Stimulated activated CD4-positive, alpha-beta T cell treated with anti-CD3 and anti-CD28 coated beads, Interleukin-2, amount 100 ng/mL, for 4 hours (primary cell): ENCODE measurements at places on chromosomes 7 and 10.

GRCh38 chr10:90885176-90885575, 13.4 kb downstream of the RPP30 start:
- DNase-seq: no peak

- no peak for DNase-seq
Measured at GRCh38 chr10:84552478-84552877, 224.1 kb downstream of the CCSER2 start.

- DNase-seq: no peak
Measured at GRCh38 chr7:80589631-80590030, 48.8 kb upstream of the CD36 start.

- DNase-seq: no peak
Measured at GRCh38 chr10:5685764-5686240, 1.2 kb downstream of the TASOR2 start.

GRCh38 chr10:47253030-47253637, 46.9 kb upstream of the GDF10 start:
- DNase-seq: no peak

DNA sequence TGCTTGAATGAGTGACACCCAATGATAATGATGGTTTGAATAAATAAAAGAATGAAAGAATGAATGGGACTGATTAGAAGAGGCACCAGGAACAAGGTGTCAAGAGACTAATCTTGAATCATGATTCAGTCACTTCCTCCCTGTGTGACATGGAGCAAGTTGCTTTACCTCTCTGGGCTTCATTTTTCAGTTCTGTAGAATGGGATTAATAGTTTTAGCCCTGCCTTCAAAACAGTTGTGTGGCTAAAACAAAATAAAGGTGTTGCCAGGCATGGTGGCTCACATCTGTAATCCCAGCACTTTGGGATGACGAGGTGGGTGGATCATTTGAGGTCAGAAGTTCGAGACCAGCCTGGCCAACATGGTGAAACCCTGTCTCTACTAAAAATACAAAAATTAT, 37.6 kb downstream of the MYL10 start:
- no peak for DNase-seq

DNA sequence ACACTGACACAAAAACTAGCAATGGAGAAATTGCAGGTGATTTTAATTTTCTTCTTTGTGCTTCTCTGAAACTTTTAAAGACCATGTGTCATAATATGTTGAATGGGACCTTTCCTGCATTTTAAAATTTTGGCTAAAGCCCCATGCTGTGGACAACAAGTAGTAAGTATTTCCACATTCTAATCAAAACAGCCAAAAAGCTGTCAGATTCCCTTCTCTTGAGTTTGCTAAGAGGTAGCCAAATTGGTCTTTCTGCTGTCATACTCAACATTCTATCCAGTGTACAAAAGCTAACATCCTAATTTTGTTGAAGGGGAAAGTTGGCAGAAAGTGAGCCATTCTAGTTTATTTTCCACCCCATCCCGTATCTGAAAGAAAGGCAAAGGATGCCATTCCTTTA, 447.6 kb downstream of the TFEC start:
- DNase-seq: no peak

GRCh38 chr10:21531164-21531563, 2.9 kb upstream of the MLLT10 start:
- no peak for DNase-seq

GRCh38 chr7:111026806-111027205, 64.1 kb upstream of the LRRN3 start:
- DNase-seq: no peak

DNA sequence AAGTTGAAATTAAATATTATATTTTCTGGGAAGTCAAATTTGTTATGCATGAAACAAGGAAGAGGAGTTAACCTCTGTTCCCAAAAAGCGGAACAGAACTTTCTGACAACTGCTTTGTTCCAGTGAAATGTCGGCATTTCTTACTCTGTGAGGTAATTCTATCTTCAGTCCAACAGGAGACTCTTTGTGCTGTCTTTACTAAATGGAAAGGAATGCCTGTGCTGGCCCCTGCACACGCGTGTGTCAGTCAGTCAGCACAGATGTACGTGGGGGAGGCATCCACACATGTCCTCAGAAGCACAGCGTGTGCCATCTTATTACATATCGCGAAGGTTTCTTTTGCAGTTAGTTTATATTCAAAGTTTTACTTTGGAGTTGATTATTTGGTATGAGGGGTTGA, 37.5 kb downstream of the NET1 start:
- no peak for DNase-seq

DNA sequence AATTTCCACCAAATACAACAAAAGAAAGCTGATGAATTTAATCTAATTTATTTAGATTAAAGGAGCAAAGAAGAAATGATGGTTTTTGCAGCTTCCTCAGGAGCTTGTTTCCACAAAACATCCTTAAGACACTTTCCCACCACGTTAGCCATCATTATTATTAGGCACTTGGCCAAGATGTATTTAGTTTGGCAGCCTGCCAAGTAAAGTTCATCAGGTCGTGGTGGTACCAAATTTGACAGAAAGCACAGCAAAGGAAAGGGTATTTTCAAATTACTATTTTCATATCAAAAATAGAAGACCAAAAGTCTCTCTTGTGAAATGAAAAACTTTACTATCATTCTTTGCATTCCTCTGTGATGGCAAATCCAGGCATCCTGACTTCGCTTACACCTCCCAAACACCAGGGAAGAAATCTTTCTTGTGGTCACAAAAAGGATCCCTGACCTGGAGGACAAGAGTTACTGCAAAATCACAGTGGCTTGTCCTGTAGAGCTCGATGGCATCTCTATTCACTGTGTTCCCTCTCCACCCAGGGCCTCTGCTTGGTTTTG, 123.1 kb upstream of the INHBA start:
- no peak for DNase-seq

DNA sequence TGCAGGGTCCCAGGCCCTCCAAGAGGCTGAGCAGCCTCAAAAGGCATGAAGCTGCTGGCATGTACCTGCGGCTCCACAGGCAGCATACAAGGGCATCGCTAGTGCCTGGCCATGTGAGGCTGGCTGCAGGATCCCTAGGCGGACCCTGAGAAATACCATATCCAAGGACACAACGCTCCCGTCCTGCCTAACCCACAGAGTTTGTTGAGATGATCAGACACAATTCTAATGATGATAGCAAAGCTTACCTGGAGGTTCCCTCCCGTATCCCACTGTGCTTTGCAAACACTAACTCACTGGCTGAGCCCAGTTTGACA, 17.3 kb downstream of the CLRN3 start:
- no peak for DNase-seq

- no peak for DNase-seq
Measured at GRCh38 chr7:112752576-112752975, 37.6 kb downstream of the TMEM168 start.

DNA sequence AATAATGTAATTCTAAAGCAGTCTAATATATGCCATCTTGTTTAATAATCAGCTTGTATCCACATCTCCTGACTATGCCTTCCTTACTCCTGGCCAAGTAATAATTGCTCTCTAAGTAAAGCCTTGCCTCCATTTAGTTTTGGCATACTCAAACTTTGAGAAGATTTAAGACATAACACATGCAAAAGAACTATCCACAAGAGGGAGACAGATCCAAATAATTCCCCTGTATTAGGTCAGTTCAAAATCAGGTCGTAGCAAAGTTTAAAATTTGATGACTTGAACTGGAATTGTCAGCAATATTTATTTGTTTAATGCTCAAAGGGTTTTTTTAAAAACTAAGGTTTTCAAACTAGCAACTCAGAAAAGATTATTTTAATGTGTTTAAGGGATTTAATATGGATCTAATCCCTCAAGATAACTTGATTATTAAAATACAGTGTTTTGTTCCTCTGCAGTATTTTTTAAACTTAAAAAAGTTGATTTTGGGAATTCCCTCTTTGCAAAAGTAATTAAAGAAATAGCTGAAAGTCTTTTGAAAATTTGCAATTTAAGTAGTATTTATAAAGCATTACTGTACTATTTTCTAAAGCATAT, 95.3 kb downstream of the HDAC9 start:
- DNase-seq: no peak

- no peak for DNase-seq
Measured at GRCh38 chr7:50818324-50818723, 35.6 kb upstream of the GRB10 start.

DNA sequence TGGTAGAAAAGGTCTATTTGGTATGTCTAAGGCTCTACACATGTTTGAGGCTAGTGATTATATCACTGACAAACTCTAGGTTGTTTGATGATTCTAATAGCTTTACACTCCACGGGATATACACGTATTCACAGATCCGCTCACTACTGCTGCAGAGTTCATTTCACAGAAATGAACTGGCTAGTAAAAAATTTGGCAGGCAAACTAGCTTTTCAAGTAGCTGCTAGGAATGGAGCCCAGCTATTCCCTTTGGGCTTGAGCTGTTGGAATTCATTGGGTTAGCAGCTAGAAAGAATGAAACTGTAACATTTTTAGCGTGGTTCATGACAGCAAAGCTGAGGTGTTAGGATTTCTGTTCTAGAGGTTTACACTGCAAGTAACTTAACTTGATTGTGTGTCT, 37.6 kb downstream of the R3HCC1L start:
- no peak for DNase-seq

DNA sequence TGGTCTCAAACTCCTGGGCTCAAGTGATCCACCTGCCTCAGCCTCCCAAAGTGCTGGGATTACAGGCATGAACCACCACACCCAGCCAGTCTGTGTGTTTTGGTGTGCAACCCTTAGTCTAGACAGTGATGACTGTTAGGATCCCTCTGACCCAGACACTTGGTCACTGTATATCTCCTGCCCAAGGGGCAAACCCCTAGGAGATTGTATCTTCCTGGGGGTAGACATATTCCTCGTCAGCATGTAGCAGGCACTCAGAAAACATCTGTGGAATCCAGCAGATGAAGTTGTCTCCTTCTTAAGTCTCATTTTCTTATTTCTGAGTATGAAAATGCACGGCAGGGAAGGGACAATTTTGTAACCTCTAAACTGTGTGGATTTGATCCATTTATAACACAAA, 292.5 kb downstream of the GFRA1 start:
- no peak for DNase-seq

GRCh38 chr7:57482-58255, 134.7 kb upstream of the FAM20C start:
- no peak for DNase-seq

DNA sequence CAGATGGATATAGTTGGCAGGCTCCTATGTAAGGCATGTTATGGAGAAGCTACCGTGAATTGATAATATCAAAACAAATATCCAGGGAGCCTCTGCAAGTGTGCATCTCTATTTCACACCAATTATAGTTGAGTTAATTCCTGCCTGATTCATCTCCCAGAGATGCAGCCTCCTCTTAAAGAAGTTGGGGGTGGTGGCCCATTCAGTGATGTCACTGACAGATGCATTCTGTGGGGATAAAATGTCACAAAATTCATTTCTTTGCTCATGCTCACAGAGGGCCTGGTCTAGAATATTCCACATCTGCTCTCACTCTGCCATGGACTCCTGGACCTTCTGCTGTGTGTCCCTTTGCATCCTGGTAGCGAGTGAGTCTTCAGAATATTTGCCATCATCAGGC, 189.1 kb upstream of the PRSS1 start:
- DNase-seq: no peak

GRCh38 chr10:90222372-90222771, 521.0 kb downstream of the KIF20B start:
- DNase-seq: no peak

GRCh38 chr7:76262683-76263402, 39.6 kb upstream of the HSPB1 start:
- no peak for DNase-seq
